ENCODE measurements at places on chromosomes 13 and 19.

GRCh38 chr19:30388819-30389218 lies 16.6 kb downstream of the ZNF536 start:
- DNase-seq = no peak

DNA sequence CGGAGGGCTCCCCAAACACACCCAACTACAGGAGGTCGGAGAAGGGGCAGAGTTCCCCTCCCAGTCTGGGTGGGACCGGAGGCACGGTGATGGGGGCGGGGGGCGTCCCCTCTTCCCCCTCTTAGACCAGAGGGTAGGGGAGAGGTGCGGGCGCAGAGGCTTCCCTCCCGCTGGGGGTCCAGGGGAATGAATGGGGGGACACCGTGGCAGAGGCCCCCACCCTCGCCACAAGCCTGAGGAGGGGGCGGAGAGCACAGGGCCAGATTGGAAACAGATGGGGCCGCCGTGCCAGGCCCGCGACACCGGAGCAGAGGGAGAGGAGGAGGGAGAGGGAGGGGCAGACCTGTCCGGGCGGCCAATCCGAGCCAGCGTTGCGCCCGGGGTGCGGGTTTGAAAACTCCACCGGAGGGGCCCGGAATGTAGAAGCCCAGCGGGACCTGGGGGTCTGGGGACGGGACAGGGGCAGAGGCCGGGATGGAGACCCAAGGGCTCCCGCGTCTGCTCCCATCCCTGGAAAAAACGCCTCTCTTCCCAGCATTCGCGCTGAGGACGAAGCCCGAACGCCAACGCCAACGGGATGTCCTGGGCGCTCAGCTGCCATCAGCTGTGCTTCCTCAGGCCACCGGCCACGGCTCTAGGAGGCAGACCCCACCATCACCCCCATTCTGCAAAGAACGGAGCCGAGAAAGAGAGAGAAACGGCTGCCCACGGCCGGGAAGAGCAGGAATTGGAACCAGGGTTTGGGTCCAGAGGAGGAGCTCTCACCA lies 46.8 kb downstream of the PTPRS start:
- no peak for DNase-seq

DNA sequence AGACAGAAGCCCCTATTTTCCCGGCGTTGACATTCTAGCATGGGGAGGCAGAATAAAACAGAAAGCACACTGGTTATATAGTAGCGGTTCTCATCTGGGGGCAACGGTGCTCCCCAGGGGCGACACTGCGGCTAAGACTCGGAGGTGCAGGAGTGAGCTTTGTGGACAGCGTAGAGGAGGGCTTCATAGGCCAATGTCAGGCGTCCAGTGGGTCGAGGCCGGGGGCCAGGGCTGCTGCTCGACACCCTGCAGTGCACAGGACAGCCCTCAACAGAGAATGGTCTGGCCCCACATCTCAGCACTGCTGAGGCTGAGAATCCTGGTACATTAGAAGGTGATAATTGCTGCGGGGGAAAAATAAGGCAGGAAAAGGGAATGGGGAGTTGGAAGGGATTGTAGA lies 1.5 kb downstream of the ZNF628 start:
- DNase-seq = no peak

DNA sequence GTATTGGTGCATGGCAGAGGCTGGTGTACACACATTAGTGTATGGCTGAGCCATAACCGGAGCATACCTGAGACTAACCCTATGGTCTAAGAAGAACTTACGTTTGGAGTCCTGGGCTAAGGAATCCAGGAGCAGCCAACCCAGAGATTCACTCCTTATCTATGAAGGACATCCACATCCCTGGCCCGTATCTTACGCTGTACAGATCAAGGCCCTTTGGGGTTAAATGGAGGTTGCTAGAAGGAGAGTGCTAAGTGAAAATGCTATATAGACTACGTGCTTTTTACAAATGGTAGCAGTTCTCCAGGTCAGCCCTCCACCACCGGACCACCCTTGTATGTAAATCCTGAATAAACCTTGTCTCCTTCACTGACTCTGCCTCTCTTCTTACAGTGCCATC lies 1.9 kb upstream of the SUGT1 start:
- DNase-seq = no peak

GRCh38 chr13:50714891-50715290 lies 128.6 kb downstream of the DLEU7 start:
- no peak for DNase-seq

- no peak for DNase-seq
Measured at GRCh38 chr13:84265257-84265764, 383.0 kb upstream of the SLITRK1 start.

- DNase-seq = peak; percentile 38
Measured at GRCh38 chr19:900302-901111, 7.2 kb downstream of the RNU6-9 start.

- DNase-seq = peak; percentile 18
Measured at GRCh38 chr13:79973533-79973963, 367.4 kb downstream of the SPRY2 start.

DNA sequence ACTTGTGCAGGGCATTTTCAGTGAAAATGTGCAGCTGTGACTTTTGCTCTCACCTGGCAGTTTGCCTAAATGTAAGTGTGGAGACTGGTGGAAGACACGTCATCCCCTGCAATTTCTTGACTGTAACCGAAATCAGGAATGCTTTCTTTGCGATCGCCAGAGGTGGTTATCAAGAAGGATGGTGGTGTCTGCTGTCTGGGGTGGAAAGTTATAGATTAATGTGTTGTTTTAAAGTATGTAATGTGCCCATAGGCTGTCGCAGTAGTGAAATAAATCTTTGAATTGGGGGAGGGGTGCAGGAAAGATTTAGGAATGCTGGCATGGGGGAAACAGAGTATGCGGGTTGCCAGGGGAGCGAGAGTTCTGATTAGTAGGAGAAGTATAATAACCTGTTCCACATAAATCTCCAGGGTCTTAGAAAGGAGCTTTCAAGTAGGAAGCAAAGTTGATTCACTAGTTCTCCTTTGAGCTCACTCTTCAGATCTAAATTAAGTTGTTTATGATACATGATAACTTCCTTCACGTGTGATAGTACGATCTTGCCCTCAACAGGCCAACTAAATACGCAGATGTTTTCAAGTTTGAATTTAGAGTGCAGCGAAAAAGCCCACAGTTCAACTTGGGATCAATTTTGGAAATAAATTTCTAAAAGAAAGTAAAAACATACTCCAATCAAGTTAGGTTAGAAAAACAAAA lies 1520.0 kb upstream of the SLC10A2 start:
- no peak for DNase-seq

DNA sequence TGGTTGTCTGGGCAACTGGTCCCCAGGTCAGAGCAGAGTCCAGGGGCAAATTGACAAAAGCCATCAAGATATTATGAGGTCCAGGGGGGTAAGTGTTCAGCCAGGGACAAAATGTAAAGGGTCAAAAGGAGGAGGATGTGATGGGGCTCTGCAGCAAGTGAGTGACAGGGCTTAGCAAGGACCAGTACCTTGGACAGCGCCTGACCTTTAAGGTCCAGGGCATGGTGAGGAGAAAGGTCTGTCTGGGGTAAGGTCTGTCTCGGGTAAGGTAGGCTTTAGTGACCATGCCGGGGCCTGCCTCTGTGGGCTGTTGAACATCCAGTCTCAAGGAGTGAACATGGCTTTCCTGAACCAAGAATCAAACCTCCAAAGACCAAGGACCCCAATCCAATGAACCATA lies 6.3 kb upstream of the ZNF358 start:
- DNase-seq = no peak

DNA sequence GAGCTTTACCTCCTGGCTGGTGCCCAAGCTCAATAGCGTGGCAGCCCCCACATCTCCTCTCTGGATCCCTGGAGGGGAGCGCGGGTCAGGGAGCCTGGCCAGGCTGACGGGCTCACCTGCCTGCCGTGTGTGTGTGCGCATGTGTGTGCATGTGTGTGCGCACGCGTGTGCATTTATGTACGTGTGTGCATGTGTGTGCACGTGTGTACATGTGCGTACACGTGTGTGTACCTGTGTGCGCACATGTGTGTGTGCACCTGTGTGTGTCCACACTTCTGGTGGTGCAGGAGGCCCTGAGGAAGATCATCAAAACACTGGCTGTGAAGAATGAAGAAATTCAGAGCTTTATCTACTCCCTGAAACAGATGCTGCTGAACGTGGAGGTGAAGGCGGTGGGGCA lies 1.3 kb downstream of the FSD1 start:
- DNase-seq = no peak

GRCh38 chr13:21033856-21034602 lies 27.4 kb downstream of the LATS2 start:
- no peak for DNase-seq

DNA sequence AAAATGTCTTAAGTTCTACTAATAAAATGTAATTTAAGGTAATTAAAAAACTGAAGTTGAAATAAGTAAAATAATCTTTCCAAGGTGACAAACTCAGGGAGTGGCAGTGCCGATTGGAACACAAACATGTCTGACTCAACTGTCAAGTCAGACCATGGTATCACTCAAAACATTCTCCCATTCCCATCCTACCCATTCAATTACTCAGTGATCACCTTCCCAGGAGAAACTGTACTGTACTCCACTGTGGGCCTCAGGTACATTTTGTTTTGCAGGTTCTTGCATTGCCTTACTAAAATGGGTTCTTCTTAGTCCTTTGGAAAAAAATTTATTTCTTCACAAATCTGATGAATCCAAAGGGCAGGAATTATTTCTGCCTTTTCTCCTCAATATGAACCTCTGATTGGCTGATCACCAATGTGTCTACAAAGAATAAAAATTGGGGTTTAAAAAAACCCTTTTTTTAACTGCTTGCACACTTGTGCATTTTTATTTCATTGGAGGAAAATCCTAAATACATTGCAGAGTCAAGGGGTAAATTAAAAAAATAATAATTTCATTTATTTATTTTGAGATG lies 96.8 kb downstream of the ZNF429 start:
- DNase-seq = no peak

GRCh38 chr19:47102346-47103060 lies 11.1 kb downstream of the ZC3H4 start:
- DNase-seq = no peak

- DNase-seq = no peak
Measured at GRCh38 chr19:17259118-17259780, 5.3 kb downstream of the USHBP1 start.

GRCh38 chr13:112134391-112135075 lies 67.6 kb downstream of the SOX1 start:
- DNase-seq = no peak

DNA sequence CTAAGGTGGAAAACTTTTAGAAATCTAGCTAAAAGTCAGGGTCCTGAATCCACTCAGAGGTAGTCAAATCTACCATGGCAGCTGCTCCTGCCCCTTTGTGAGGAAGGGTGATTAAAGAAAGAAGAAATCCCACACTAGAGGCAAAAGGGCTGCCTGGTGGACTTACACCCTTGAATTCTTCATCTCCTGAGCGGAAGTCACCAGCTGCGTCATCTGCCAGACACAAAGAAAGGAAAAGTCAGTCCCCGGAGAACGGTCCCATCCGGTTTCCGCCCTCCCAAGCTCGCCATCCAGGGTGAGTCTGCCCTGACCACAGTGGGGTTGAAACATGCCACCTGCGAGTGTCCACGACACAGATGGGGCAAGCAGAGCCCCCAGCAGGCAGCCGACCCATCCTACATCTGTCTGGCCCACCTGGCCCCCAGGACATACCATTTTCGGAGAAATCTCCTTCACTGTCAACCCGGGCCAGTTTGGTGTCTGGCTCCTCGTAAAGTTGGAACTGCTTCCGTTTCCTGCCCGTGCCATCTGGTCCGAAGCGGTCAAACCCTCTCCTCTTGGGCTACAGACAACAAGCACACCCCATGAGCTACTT lies 7.7 kb downstream of the AKAP8 start:
- DNase-seq = no peak

DNA sequence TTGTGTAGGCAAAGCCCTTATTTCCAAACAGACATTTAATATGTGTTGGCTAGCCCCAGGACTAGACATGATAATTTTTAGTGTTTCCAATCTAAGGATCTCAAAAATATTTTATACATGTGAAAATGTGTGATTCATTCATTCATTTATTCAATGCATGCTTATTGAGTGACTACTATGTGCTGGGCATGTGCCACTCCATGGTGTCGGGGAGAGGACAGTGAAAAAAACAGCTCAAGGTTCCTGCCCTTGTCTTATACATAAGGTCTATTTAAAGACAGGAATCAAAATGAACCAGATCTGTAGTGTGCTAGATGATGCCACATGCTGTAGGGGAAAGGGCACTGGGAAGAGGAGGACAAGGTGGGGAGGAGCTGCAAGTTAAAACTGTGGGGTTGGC lies 36.5 kb downstream of the GJA3 start:
- no peak for DNase-seq

- no peak for DNase-seq
Measured at GRCh38 chr13:63161219-63161618, 1745.6 kb upstream of the PCDH20 start.

GRCh38 chr19:53076984-53077383 lies 26.2 kb downstream of the ZNF160 start:
- peak; percentile 78 for DNase-seq

DNA sequence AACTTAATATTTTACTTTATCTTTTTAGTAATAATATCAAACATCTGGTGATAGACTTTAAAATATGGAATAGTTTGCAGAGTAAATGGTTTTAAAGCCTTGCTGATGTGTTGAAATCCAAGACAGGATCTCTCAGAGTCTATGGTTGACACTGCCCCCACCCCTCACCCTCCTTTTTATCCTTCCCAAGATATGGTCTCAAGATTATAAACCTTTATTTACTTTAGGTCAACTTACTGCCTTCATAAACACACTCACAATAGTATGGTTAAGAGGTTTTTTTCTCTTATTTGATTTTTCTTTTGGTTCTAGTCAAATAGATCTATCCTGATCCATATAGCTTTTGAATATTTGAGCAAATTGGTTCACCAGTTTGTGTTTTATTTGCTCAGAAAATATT lies 39.0 kb downstream of the PAN3 start:
- DNase-seq = no peak

GRCh38 chr13:75444016-75444415 lies 38.0 kb downstream of the TBC1D4 start:
- DNase-seq = no peak

GRCh38 chr13:80336776-80337287 lies 4.1 kb downstream of the SPRY2 start:
- no peak for DNase-seq

DNA sequence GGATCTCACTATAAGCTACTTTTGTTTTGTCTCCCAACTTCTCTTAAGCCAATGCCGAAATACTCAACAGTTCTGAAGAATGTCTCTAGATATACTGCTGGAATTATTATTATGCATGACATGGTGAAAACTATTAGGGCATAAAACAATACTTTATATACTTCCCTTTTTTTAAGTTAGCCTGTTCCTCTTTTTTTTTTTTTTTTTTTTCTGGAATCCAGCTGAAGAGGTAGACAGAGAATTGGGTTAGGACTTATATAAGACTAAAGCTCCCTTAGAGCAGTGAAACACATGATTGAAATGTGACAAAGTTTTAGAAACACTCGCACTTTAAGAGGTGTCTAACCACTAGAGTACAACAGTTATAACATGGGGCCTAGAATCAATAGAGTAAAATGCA lies 850.9 kb upstream of the PCDH9 start:
- DNase-seq = no peak

- no peak for DNase-seq
Measured at GRCh38 chr13:61965756-61966155, 550.1 kb upstream of the PCDH20 start.

- DNase-seq = no peak
Measured at GRCh38 chr19:56348289-56348877, 33.7 kb upstream of the ZSCAN5A start.

GRCh38 chr13:91523116-91523515 lies 124.7 kb downstream of the GPC5 start:
- DNase-seq = no peak

Data from testis (tissue), 5 donors.